Cerebellar nuclear complex (tissue), 1 donor: ENCODE measurements at places on chromosomes 7 and 10.

DNA sequence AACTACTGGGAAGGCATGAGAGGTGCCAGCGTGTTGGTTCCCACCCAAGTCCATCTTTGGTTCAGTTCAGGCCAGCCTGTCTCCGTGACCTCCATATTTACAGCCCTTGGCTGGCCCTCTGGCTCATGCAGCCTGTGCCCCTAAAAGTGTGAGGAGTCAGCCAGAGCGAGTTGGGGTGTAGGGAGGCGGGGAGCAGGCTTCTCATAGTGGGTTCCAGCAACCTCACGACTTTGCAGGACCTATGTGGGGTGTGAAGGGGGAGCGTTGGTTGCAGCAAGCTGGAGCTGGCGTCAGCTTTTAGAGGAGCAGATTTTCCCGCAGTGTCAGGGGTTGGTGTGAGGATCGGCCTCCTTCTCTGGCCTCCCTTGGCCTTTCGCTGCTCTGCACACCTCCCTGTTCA lies 9.8 kb downstream of the TSPAN14 start:
- DNase-seq: no peak

DNA sequence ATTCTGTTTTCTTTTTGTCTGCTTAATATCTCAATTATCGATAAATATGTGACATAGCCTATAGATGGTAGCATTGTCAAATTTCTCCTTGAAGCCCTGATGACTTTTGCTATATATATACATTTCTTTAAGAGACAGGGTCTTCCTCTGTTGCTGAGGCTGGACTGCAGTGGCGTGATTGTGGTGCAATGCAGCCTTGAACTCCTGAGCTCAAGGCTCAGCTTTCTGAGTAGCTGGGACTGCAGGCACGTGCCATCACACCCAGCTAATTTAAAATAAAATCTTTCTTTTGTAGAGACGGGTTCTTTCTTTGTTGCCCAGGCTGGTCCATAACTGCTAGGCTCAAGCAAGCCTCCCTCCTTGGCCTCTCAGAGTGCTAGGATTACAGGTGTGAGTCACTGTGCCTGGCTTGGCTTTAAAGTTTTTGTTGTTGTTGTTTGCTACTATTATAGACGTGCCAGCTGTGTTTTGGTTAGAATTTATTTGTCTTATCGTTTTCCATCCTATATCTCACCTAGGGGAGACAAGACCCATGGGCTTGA lies 7.0 kb downstream of the UMAD1 start:
- no peak for DNase-seq

DNA sequence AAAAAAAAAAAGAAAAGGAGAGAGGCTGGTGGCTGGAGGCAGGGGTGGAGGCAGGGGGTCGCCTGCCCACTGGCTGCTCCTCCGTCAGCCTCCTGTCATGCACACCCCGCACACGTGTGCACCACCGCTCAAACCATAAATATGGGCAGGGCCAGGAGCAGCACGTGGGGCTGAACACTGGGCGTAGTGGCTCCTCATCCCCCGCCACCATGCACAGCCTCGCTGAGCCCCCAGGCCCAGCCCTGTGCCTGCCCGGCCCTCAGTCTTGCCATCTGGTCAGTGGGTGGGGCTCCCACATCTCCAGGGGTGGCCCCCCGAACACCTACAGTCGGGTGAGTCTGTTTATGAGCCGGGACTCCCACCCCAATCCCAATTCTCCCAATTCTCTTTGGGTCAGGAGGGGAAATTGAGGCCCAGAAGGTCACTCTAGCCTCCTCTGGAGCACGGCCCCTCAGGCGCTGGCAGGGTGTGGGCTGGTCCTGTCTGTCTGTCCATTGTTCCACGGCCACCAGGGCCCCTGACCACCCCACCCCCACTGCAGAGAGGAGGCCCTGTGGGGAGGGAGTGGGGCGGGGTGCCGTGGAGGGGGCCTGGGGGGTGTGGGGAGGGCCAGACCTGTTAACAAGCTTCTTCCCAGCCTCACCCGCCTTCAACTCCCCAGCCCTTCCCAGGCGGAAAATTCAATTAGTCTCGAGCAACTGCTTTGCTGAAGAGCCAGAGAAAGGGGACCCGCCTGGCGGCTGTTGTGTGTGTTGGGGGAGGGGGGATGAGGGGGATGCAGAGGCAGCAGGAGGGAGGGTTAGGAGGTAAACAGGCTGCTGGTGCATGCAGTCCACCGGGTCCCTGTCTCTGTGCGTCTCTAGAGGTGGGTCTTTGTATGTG lies 19.5 kb upstream of the GRIFIN start:
- DNase-seq: no peak

- DNase-seq: no peak
These were observed 115.8 kb downstream of the SORBS1 start for GRCh38 chr10:95445223-95445836.

DNA sequence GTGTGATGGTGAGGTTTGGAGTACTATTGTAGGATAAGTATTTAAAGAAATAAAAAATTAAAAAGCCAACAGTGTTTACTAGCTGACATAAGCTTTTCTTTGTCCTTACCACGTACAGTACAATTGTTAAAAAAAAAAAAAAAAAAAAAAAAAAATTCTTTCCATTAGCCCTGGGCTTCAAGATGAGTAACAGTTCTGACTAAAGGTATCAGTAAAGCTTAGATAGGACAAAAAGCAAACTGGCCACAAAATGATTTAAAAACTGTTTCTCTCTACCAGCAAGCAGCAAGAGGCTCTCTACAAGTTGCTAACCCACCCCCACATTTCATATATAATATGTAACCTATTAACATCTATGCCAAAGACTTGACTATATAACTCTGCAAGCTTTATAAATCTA lies 17.5 kb downstream of the HYCC1 start:
- no peak for DNase-seq

DNA sequence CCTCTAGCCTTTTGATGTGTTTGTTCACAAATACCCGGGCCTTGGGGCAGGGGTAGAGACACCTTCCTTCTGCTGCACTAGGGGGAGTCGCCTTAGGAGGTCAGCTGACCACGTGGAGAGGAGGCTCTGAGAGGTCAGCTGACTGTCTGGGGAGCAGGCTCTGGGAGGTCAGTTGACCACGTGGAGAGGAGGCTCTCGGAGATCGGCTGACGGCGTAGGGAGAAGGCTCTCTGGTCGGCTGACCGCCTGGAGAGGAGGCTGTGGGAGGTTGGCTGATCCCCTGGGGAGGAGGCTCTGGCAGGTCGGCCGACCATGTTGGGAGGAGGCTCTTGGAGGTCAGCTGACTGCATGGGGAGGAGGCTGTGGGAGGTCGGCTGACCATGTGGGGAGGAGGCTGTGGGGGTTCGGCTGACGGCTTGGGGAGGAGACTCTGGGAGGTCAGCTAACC lies 59.6 kb upstream of the LYZL1 start:
- DNase-seq: no peak

DNA sequence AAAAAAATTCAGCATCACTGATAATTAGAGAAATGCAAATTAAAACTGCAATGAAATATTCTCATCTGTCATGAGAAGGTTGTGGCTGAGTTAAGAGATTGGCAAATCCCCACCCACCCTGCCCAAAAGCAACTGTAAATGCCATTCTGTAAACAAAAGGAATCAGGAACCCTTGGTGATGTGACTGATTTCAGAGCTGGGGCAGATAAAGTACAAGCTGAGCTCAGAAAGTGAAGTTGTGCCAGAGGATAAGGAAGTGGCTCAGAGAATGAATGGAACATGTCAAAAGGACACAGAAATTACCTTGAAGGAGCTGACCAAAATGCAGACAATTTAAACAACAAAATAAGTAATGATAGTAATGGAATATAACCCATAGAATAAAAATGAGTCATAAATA lies 32.7 kb upstream of the ARMS2 start:
- no peak for DNase-seq

- DNase-seq: no peak
These were observed 1381.5 kb upstream of the CELF2 start for GRCh38 chr10:9636216-9636615.

DNA sequence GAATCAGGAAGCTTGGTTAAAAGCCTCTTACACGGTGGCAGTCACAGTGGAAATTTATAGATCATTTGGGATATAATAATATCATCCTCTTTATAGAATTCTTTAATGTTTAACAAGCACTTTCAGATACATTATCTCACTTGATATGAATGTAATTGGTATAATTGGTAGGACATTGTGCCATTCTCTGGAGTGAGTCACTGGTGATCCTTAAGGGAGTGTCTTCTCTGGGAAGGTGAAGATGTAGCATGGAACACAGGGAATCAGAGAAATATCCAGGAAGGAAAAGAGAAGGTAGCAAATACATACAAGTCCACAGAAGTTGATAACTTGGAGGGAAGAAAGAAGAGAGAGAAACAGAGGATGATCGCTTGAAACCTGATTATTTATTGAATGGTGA lies 9.8 kb downstream of the PTPRZ1 start:
- DNase-seq: no peak

DNA sequence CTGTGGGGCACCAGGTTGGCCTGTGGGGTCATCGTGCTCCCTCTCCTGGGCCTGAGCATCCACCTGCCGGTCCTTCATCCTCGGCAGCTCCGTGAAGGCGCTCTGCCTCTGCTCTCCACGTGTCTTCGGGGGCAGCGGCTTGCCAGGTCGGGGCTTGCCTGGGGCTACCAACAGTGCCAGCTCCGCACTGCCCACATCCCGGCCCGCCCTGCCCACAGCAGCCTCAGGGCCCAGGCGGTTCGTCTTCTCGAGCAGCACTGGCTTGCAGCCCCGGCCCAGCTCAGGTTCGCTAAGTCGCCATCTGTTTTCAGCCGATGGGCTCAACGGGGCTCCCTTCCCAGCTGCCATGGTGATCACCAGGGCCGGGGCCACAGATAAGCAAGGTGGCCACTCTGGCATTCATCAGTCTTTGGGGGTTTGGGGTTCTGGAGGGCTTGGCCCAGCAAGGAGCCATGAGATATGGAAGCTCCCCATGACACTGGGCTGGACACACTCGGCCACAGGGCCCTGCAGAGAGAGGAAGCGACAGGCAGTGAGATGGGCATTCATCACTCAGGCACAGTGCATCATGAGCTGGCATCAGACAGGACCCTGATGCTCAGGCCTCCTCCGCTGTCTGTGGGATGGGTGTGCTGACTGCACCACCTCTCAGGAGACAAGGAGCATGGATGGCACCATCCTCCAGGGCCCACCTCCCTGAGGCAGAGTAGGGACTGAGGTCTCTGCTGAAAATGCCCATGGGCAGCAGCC lies 15.5 kb downstream of the ZNF488 start:
- DNase-seq: no peak

DNA sequence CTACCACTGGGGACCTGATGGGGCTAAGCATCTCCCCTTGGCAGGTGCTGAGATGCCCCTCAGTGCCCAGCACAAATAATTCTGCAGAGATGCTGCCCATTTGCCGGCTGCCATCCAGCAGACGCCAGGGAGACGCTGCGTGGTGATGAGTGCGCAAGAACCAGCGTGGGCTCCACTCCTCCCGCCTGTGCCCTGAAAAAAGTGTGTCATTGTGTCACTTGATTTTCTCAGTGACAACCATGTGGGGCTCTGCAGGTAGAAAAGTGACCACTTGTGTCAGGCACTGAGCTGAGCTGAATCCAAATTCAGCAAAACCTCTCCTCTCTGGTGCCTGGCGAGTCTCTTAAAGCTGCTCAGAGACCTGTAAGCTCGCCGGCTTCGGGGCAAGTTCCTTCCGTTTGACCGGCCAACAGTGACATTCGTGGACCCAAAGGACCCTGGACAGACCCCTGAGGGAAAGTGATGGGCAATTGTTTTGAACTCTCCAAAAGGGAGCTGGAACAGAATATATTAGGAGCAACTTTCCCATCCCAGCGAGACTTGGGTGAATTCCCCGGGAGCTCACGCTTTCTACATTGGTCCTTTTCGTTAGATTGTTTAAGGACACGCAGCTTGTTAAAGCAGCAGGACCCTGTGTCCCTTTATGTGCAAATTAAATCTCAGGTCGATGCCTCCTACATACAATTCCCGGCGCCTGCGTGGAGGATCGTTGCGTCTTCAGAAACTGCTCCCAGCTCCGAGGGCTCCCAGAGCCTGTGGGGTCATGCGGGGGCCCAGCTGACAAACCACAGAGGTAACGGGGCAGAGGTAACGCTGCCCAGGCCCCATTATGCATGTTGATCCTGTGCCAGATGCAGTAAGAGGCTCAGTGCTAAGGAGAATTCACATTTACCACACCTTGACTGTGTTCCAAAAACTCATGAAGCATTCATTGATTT lies 332.7 kb downstream of the ADARB2 start:
- no peak for DNase-seq

- DNase-seq: no peak
These were observed 560 bp downstream of the GBF1 start for GRCh38 chr10:102245932-102246251.

GRCh38 chr10:82245906-82246560 lies 371.0 kb downstream of the NRG3 start:
- no peak for DNase-seq

- DNase-seq: no peak
These were observed 258.0 kb downstream of the XPNPEP1 start for GRCh38 chr10:109665321-109665720.

- no peak for DNase-seq
These were observed 161.6 kb downstream of the BAMBI start for GRCh38 chr10:28838908-28839307.

DNA sequence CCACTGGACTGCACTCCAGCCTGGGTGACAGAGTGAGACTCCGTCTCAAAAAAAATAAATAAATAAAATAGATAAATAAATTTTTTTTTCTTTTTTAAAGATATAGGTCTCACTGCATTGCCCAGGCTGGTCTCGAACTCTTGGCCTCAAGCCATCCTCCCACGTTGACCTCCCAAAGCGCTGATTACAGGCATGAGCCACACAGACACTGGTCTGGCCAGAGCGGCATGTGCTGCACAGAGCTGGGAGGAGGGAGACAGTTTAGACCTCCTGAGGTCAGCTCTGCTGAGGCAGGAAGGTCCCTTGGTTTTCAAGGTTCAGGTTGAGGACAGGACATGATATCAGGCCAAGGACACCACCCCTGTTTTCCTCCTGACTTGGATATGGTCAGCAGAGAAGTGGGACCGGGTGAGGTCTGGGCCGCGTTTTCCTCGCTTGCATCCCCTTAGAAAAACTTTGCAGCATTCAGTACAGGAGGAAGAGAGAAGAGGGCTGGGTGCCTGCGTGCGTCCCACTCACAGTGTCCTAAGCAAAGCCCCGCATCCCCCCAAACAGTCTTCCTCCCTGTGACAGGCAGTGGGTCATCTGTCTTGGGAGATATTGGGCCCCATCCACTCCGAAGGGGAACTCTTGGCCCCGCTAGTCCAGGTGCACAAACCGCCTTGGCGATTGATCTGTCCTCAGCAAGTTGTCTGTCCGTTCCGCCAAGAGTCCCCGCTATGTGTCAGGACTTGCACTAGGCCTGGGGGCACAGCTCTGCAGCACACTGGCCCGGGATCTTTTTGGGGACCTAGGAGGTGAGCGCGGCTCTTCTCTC lies 56.1 kb downstream of the ZNF727 start:
- DNase-seq: no peak

- DNase-seq: no peak
These were observed 3.5 kb upstream of the LCOR start for GRCh38 chr10:96828609-96829008.

DNA sequence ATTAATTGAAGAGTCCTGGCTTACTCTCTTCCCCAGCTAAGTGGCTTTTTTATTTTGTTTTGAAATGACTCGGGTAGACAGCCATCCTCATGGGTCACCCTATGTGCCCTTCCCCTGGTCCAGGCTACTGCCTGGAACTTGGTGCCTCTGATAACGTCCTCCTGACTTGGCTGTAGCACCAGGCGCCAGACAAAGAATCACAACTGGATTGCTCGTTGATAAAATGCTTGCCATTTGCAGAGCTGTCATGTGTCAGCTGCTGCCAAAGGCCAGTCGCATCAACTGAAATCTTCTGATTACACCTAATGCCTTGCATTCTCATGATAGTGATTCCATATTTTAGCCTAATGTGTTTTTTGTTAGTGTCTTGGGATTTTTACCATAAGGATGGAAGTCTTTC lies 27.4 kb upstream of the ABLIM1 start:
- DNase-seq: no peak

- no peak for DNase-seq
These were observed 33.3 kb upstream of the KDM7A start for GRCh38 chr7:140209866-140210609.
